Activated CD4-positive, alpha-beta memory T cell treated with anti-CD3 and anti-CD28 coated beads, Interleukin-2, amount 10 ng/mL, durations not matched to agents 7 days and 5 days (primary cell): ENCODE measurements at places on chromosomes 11 and 22.
A peak's percentile ranks its signal among the peaks of the same experiment; 100 is the strongest.

DNA sequence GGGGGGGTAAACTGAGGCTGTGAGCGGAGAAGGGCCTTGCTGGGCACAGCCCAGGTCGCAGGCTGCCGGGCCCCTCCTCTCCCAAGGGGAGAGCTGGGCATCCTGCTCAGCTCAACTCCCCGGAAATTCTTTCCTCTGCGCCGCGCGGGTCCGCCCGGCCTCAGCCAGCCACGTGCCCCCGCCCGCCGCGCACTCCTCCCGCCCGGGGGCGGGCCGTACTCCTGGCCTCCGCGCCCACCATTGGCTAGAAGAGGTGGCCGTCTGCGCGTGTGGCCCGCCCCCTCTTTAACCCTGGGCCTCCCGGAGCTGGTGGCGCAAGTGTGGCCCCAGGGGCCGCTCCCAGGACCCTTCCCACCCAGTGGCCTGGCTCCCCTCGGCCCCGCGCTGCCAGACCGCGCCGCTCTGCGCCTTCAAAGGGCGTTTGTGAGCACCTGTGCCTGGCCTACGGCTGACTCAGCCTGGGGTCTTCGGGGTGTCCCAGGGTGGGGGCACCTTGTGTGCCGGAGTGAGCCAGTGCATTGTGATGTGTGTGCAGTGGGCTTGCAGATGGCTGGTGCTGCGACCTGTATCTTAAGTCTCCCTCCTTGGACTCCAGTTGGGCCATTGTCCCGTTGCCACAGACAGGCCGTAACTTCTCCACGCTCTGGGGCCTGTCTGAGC lies 2.0 kb downstream of the MRGPRF start:
- H3K36me3 ChIP-seq = no peaks in the 10 kb centered on the region
- peak; percentile 39 for DNase-seq
- H3K4me3 ChIP-seq = no peak overlapping the region
- peaks cover 23% of the 10 kb centered on the region for H3K27me3 ChIP-seq
- H3K4me1 ChIP-seq = peaks cover 3% of the 10 kb centered on the region

- no peaks in the 10 kb centered on the region for H3K4me1 ChIP-seq
- no peak for DNase-seq
- peaks cover 7% of the 10 kb centered on the region for H3K27me3 ChIP-seq
- no peak overlapping the region for H3K4me3 ChIP-seq
Observed at GRCh38 chr11:61542705-61543104, 34.2 kb downstream of the LRRC10B start.

DNA sequence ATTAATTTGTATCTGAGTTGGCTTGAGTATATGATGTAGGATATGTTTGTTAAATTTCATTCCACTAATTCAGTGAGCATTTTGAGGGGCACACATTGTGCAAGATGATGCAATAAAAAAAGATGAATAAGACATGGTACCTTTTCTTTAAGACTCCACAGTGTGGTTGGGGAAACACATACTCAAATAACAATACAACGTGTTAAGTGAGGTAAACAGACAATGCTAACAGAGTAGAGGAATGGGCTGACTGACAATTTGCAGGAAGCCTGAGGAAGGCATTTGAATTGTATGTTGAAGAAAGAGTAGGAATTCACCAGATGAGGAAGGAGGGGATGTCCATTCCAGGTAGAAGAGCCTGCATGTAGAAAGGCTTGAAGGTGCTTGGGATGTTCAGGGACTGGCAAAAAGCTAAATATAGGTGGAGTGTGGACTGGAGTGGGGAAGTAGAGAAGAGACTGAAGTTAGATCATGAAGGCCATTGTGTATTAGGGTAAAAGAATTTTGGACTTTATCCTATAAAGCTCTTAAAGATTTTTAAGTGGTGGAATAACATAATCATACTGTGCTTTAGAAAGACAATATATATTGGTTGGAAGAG lies 6.8 kb downstream of the RNF169 start:
- no peak overlapping the region for H3K27ac ChIP-seq
- H3K4me3 ChIP-seq = no peak overlapping the region
- H3K4me1 ChIP-seq = peaks cover 23% of the 10 kb centered on the region
- peaks cover 18% of the 10 kb centered on the region for H3K36me3 ChIP-seq
- H3K27me3 ChIP-seq = no peaks in the 10 kb centered on the region

DNA sequence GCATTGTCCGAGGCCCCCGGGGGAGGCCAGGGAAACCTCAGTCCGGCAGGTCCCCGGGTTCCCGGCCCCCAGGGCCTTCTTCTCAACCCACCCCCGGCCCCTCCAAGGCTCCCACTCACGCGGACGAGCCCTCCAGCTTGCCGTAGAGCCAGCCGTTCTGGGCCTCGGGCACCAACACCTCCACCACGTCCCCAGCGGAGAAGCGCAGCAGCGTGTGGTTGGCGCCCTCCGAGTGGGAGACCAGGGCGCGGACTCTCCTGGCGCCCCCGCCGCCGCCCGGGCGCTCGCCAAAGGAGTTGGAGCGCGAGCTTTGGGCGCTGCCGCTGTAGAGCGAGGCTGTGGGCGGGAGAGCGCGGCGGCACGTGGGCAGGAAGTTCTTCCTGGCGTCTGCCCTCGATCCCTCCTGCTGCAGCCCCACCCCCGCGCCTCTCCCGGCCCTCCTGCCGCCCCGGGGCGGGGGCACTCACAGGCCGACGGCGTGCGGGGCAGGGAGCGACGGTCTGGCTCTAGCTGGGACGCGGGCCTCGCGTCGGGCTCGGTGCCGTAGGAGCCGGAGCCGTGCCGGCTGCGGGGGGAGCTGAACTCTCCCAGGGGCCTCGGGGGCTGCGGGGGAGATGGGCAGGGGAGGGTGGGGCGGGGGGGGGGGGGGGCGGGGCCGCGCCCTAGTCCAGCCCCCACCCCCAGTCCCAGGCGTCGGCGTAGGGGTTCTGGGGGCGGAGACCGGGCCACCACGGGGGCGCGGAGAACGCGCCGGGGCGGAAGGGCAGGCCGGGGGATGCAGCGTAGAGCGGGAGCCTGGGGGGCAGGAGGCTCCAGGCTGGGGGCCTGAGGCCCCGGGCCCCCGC lies 4.9 kb upstream of the SLC16A8 start:
- peaks cover 8% of the 10 kb centered on the region for H3K27me3 ChIP-seq
- DNase-seq = no peak

GRCh38 chr11:29989174-29989970 lies 27.5 kb downstream of the KCNA4 start:
- no peaks in the 10 kb centered on the region for H3K4me1 ChIP-seq
- H3K27ac ChIP-seq = no peak overlapping the region
- no peaks in the 10 kb centered on the region for H3K36me3 ChIP-seq
- DNase-seq = no peak
- H3K27me3 ChIP-seq = no peaks in the 10 kb centered on the region
- no peak overlapping the region for H3K4me3 ChIP-seq

- peaks cover 19% of the 10 kb centered on the region for H3K4me1 ChIP-seq
- no peak overlapping the region for H3K27ac ChIP-seq
- peaks cover 16% of the 10 kb centered on the region for H3K36me3 ChIP-seq
- DNase-seq = no peak
Observed at GRCh38 chr11:34810107-34810562, 106.0 kb downstream of the APIP start.

DNA sequence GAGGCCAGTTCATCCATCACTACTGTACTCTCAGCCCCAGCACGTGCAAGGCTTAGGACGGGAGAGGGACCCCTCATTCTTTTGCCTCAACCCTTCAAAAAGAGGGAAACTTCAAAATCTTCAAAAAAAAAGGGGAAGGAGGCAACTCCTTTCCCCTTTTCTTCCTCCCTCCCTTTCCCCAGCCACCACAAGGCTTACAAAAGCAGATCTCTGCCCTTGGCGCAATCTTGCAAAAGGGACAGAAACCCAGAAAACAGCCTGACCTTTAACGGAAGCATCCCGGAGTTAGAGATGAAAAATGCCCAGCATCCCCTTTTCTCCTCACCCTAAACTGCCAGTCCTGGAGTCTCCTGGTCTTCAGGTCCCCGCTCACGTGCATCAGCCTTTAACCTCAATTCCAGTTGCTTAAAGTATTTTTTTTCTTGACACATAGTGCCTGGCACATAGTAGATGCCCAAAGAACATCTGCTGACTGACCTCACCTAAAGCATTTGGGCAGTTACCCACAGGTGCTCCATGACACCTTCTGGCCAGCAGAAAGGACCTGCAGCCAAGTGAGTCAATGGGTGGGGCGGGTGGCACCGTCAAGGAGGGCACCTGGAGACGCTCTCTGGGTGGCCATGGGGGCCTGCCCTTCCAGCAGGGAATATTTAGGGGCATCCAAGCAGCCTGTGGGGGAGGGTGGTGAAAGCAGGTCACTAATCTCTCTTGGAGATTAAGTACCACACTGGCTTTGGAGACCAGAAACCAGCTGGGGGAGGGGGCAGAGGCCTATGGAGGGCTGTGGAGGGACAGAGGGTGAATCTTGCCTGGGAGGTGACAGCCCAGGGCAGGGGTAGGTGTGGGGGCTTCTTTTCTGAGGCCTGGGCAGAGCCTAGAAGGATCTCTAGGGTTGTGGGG lies 16.3 kb downstream of the NECTIN1 start:
- H3K27ac ChIP-seq = no peak overlapping the region
- DNase-seq = no peak
- no peaks in the 10 kb centered on the region for H3K36me3 ChIP-seq
- H3K27me3 ChIP-seq = peaks cover 40% of the 10 kb centered on the region
- peaks cover 10% of the 10 kb centered on the region for H3K4me1 ChIP-seq

- no peaks in the 10 kb centered on the region for H3K36me3 ChIP-seq
- H3K27ac ChIP-seq = peak within 1 kb of the TSS; percentile 71
- DNase-seq = peak; percentile 72
Observed at GRCh38 chr11:2443881-2444820, at the start of gene TRPM5. TSS of gene TRPM5 (minus strand) at chr11:2444514. CDS start at chr11:2423036, 21,478 bp downstream.

DNA sequence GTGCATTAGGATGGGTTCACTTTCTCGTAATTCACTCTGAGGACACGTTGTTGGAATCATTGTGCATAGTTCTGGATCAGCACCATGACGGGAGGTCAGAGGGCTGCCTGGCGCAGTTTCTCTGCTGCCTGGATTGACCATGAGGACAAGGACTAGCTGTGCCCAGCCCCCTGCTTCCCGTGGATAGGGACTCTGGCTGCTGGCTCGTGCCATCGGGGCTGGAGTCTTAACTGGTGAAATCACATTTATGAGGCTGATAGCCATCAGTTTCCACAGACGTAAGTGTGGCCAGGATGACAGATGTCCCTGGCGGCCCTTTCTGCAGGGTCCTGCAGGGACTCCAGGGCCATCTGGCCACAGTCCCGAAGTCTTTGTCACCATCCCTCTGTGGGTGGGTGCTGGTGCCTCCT lies 24.1 kb upstream of the GRAMD4 start:
- H3K4me3 ChIP-seq = no peak overlapping the region
- H3K27me3 ChIP-seq = no peaks in the 10 kb centered on the region
- H3K27ac ChIP-seq = no peak overlapping the region
- no peak for DNase-seq
- H3K36me3 ChIP-seq = no peaks in the 10 kb centered on the region
- peaks cover 23% of the 10 kb centered on the region for H3K4me1 ChIP-seq

DNA sequence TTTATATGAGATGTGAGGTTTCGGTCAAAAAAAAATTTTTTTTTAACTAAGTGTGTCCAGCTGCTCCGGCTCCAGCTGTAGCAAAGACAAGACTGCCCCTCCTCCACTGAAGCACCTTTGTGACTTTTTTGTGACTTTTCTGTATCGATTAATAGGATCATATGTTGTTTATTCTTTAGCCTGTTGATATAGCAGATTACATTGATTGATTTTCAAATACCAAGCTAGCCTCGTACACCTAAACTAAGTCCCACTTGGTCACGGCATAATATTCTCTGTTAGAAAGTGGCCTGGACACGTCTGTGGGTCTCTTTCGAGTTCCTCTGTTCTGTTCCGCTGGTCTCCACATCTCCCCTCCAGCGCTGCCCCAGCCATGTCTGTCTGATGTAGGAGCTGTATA lies 126.8 kb downstream of the IGLL1 start:
- no peaks in the 10 kb centered on the region for H3K36me3 ChIP-seq
- H3K27me3 ChIP-seq = peaks cover 22% of the 10 kb centered on the region
- DNase-seq = no peak
- H3K4me3 ChIP-seq = no peak overlapping the region

GRCh38 chr11:103529181-103529684 lies 420.0 kb downstream of the DYNC2H1 start:
- H3K36me3 ChIP-seq = no peaks in the 10 kb centered on the region
- H3K4me1 ChIP-seq = no peaks in the 10 kb centered on the region
- H3K27ac ChIP-seq = no peak overlapping the region
- no peak for DNase-seq
- H3K27me3 ChIP-seq = peaks cover 14% of the 10 kb centered on the region
- no peak overlapping the region for H3K4me3 ChIP-seq

DNA sequence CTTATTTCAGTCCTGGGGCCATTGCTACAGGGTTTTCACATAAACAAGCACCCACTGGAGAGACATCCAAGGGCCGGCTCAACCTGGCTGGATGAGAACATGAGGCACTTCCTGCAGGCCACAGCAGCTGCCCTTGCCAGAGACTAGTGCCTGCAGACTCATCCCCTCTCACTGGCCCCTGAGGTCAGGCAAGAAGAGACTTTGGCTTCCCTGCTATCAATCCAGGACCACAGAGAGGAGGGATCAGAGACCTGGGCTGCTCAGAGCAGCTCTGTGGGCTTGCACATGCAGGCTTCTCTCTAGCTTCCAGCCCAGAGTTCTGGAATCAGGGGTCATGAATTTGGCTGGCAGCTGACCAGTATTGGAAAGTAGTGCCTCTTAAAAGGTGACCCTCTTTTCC lies 79.5 kb downstream of the CABIN1 start:
- no peak overlapping the region for H3K4me3 ChIP-seq
- H3K27ac ChIP-seq = no peak overlapping the region
- DNase-seq = no peak
- H3K4me1 ChIP-seq = peaks cover 15% of the 10 kb centered on the region
- H3K36me3 ChIP-seq = peaks cover 59% of the 10 kb centered on the region

DNA sequence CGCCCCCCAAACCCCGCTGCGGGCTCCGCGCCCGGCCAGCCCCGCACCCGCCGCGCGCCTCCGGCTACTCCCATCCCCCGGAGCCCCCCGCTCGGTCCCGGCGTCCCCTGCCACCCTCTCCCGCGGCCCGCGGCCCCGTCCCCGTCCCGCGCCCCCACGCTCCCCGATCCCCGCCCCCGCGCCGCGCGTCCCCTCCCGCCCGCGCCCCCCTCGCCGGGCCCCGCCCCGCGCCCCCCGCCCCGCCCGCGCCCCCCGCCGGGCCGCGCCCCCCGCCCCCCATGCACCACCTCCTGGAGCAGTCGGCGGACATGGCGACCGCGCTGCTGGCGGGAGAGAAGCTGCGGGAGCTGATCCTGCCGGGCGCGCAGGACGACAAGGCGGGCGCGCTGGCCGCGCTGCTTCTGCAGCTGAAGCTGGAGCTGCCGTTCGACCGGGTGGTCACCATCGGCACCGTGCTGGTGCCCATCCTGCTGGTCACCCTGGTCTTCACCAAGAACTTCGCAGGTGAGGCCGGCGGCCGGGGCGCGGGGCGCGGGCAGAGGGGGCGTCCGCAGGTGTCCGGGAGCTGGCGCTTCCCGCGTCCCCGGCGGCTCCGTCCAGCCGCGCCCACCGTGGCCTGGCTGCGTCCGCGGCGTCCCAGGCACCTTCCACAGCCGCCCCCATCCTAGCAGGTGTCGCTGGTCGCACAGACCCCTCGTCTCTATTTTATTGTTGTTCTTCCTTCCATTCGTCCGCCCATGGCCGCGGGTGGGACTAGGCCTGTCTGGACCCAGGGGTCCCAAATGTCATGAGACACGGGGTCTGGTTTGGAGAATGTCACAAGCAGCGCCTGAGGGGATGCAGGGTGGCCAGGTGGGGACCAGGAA lies at the start of gene PANX2:
TSS of gene PANX2 (plus strand) at position 279 of the 866 bp plus-strand sequence. CDS start at position 279, 0 bp downstream.
- H3K4me1 ChIP-seq = peaks cover 6% of the 10 kb centered on the region
- no peak for DNase-seq
- H3K4me3 ChIP-seq = peak within 1 kb of the TSS; percentile 66
- peaks cover 31% of the 10 kb centered on the region for H3K27me3 ChIP-seq
